HuH-7 (cell line): ENCODE measurements at places on chromosomes 12 and 14.

DNA sequence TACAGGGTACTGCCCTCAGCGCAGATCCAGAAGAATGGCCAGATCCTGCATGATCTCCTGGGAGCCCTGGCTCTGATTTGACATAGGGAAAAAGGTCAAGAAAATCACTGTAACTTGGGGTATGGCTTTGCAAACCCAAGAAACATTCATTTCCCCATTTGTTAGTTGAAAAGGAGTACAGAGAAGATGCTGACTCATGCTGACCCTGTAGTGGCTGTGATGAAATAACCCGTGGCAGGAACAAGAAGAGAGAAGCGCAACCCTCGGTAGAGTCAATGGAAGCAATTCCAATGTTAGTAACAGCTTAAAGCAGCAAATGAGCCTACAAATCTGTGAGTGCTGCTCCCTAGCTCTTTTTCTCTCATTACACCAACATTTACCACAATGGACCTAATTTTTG lies 281.6 kb upstream of the NPAS3 start:
- DNase-seq = no peak

GRCh38 chr12:114381177-114381576 lies 24.8 kb downstream of the TBX5 start:
- no peak for DNase-seq

DNA sequence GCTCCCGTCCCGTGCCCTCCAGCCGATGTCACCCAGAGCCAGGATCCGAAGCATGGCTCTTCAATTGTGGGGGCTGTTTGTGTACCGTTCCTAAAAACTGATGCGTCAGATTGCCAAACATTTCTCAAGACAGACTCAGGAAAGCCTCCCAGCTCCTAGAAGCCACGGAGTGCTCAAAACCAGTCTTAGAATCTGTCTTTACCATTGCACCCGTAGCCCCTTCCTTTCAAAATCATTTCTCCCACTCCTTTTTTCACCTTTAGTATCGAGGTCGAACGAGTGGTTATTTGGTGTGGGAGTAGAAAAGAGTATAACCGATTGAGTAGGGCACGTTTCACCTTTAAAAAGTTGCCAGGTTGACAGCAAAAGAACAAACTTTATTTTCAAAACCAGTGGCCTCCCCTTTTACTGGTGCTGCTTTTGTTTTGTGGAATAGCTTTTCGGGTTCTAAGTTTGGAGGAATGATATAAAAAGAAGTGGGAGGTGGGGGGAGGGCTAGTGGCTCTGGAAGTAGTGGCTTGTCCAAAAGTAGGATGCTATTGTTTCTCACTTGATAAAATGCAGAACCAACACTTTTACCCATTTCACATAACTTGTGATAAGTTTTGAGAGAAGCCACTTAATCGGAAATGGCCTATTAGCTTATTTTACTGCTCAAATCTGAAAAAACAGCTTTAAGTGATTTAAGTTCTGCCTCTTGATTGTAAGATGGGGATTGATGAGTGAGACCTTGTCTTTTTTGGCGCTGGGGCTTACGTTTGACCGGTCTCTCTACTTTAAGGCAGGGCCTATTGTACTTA lies 803 bp downstream of the STK38L start:
- no peak for DNase-seq

- DNase-seq = no peak
Observed at GRCh38 chr12:22722779-22723178, 97.8 kb downstream of the ETNK1 start.

DNA sequence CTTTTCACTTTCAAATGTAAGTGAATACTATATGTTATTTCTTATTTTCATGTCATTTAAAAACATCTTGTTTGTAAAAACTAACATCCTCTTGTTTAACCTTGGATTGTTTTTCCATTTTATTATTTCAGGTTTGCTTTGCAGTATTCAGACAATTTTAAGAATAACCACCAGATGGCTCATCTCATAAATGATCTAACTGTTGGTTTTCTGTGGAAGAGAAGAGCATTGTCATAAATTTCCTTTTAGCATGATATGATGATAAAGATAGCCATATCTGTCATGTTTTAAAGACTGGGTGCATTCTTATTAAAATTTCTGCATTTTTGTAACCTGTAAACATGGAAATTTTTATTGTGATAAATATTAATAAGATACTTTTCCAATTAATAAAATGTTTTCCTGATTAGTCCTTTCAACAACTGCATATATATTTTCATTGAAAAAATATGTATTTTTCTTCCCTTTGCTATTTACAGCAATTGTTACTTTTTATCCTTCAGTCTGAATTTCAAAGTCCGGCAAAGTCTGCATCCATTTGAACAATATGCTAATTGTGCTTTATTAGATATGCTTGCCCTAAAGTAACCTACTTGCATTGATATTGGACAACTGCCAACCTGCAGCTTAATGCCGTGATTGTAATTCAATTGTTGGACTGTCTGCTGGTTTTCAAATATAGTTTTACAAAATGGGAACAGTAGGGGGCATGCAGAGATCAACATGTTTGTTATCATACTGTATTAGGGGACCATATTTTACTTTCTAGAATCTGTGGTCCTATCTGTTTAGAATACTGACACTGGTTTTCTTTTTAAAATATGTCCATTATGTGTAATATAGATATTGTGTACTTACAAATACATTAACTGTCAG lies 163.4 kb downstream of the GARIN6 start:
- peak; percentile 3 for DNase-seq

- no peak for DNase-seq
Observed at GRCh38 chr12:90407841-90408240, 547.1 kb downstream of the CCER1 start.

DNA sequence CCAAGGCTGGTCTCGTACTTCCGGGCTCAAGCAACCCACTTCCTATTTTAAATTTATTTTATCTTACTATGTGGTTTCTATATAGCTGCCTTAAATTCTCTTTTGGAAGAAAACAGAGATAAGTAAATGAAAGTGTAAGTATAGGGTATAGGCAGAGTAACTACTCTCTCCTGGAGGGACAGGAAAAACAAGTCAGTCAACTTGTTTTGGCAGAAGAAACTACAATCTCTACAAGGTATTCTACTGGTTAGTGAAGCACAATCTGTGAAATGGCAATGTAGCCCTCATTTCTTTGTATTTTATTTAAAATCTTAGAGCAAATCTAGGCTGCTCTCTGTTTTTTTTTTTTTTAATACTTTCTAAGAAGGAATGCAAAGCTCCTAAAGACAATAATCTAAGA lies 55.4 kb downstream of the UBR7 start:
- DNase-seq = no peak

GRCh38 chr14:89146274-89146673 lies 270.8 kb downstream of the FOXN3 start:
- no peak for DNase-seq

DNA sequence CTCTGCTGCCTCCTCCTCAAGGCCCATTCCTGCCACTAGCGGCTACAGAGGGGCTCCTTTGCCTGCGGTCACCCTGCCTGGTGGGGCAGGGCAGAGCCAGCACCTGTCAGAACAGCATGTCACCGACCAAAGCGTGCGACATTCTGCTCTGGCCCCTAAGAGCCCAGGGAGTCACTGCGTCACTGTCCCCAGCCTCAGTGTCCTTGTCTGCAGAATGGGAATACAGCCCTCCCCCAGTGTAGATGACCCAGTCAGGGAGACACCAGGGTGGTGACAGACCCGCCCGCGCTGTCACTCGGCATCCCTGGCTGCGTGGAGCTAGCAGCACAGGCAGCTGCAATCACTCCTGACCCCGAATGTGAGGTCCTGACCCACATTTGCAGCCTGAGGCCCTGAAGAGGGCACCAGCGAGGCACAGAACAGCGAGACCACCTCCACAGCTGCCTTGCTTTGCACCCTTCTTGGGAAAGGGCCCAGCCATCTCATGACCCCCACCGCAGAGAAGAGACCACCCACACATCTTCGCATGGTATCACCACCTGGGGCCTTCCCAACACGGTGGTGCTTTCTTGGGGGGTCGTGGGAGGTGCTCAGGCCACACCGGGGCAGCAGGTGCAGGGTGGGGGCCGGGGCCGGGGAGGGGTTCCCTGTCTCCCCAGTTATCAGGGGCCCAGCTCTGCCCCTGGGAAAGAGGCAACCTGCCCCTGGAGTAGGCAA lies 2.5 kb downstream of the AHNAK2 start:
- DNase-seq = peak; percentile 50

DNA sequence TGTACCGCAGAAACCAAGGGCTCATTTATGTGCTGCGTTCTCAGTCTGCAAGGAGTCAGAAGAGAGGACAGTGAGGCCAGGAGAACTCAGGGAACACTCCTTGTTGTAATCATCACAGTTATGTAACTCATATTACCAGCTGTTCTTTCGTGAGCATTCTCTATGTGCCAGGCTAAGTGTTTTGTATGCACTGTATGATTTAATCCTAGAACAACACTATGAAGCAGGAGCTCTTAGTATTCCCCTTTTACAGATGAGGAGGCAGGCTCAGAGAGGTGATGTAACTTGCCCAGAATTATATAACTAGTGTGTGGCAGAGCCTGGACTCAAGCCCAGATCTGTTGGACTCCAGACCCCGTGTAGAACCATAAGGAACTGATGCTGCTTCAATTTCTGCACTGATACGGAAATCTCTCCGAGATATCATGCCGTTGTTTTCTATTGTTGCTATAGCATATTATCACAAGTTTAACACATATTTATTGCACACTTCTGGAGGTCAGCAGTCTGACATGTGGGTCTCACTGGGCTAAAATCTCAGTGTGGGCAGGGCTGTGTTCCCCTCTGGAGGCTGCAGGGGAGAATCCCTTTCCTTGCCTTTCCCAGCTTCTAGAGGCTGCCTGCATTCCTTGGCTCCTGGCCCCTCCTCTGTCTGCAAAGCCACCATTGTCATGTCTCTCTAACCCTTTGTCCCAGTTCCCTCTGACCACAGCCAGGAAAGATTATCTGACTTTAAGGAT lies 16.3 kb upstream of the CD9 start:
- no peak for DNase-seq

DNA sequence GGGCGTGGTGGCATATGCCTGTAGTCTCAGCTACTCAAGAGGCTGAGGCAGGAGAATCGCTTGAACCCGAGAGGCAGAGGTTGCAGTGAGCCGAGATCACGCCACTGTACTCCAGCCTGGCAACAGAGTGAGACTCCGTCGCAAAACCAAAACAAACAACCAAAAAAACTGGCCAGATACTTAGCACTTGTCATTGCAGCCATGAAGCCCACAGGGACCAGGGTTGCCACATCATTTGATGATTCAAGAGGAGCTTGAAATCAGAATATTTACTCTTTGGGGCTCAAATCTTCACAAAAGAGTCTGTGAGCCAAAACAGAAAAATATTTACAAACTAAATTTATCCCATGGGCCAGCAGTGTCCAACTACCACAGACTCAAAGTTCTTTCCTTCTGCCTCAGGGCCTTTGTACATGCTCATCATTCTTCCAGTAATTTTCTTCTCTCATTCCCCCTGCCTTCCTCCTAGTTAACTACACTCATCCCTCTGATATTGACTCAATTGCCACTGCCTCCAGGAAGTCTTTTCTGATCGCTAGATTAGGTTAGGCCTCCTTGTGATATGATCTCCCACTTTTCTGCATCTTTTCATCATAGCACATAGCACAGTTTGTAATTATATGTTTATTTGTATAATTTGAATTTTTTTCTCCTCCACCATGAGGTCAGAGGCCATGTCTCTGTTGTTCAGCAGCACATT lies 130.8 kb upstream of the PLEKHG7 start:
- no peak for DNase-seq

DNA sequence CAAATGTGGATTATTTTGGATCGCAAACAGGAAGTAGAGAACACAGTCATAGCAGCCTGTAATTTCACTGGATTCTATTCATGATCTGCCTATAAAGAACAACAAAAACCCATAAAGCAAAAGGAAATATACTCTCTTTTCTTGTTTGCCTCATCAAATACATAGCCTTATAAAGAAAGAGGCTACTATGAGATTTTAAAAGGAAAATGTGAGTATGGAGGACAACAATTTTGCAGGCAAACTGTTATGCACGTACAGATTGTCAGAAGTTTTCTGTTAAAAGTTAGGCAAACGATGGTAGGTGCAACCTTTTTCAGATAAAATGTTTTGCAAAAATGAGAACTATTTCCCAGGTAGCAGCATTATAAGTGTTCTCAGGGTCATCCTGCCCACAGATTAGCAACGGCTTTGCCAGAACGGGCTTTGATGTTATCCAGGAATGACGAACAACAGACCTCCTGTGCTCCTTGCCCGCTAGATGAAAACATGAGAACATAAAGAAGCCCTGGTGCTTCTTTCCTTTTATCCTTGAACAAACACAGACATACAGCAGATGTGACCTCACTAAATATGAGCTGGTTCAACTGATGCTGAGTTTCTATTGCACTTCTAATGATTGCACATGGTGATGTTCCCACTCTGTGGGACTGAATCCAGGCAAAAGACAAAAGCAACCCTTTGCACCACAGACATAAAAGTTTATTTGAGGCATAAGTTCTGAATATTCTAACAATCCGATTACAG lies 88.1 kb downstream of the ITPR2 start:
- no peak for DNase-seq

DNA sequence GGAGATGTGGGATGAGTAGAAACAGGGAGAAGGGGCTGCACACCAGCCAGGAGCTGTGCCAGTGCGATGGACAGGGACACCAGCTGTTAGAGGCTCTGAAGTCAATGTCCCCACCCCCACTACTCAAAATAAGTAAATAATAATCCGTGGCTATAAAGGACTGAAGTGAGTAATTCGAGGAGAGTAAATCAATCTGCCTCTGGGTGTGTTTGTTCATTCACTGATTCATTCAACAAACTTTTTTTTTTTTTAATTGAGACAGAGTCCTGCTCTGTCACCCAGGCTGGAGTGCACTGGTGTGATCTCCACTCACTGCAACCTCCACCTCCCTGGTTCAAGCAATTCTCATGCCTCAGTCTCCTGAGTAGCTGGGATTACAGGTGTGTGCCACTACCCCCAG lies 363.6 kb downstream of the TMEM132D start:
- no peak for DNase-seq
